ENCODE measurements at places on chromosomes 4 and X. TPM values are rescaled to one million over a fixed set of nuclear protein-coding genes. Genes with fewer than 3 reads are reported as not detected.

Gene PQBP1
- 102 TPM for total RNA-seq

Gene ASB5
- total RNA-seq = 0.03 TPM

Gene VCX
- not detected for total RNA-seq

Gene SPIN2A
- total RNA-seq = 0.12 TPM

Gene ZAR1
- total RNA-seq = 0.08 TPM

Gene RASSF6
- 0.66 TPM for total RNA-seq

Gene MTTP
- not detected for total RNA-seq

Gene SLC38A5
- 0.16 TPM for total RNA-seq

Gene C1QTNF7
- not detected for total RNA-seq

Gene FAM184B
- 0.01 TPM for total RNA-seq

Gene SPANXC
- total RNA-seq = not detected

Gene CXorf65
- not detected for total RNA-seq

Gene CFAP97
- 11.6 TPM for total RNA-seq

Gene SMPX
- 0.08 TPM for total RNA-seq

Gene GABRQ
- total RNA-seq = 0.15 TPM

Gene UCP1
- total RNA-seq = 0.14 TPM

Gene TAF7L
- total RNA-seq = 0.08 TPM

Gene BCORL1
- total RNA-seq = 7.4 TPM

Gene ODAPH
- not detected for total RNA-seq

Gene CT45A2
- total RNA-seq = not detected

Gene LARP7
- total RNA-seq = 24.0 TPM

Gene MTCP1
- total RNA-seq = 16.0 TPM

Gene GRIA3
- total RNA-seq = not detected

Gene TEX13D
- not detected for total RNA-seq

Gene PDE6B
- total RNA-seq = not detected

Gene POU3F4
- total RNA-seq = not detected

Gene ZNF718
- 0.40 TPM for total RNA-seq

Gene ELOVL6
- total RNA-seq = 22.1 TPM

Gene ATOH1
- not detected for total RNA-seq

Gene BMP2K
- total RNA-seq = 12.1 TPM

Gene ANOS1
- 0.04 TPM for total RNA-seq

Gene IL1RAPL2
- total RNA-seq = not detected

Gene PPP2R2C
- total RNA-seq = 37.4 TPM

Gene TMPRSS11B
- not detected for total RNA-seq

Gene PRRG3
- total RNA-seq = not detected

Gene MTNR1A
- total RNA-seq = 0.50 TPM

Gene MAGED4B
- 10.2 TPM for total RNA-seq

Gene PLAC1
- 0.59 TPM for total RNA-seq

Gene RPA4
- 0.24 TPM for total RNA-seq

Gene SUPT20HL1
- not detected for total RNA-seq

Gene CSAG2
- total RNA-seq = not detected

Gene PITX2
- 0.63 TPM for total RNA-seq

Gene CFP
- 0.53 TPM for total RNA-seq

Gene NMU
- total RNA-seq = 0.75 TPM

Gene CT45A9
- total RNA-seq = not detected

Gene SPANXN3
- not detected for total RNA-seq

Gene CABS1
- not detected for total RNA-seq

Gene ZIC3
- total RNA-seq = not detected

Gene SPANXN2
- total RNA-seq = not detected

Gene EDA
- 0.83 TPM for total RNA-seq

Gene EDA2R
- 10.3 TPM for total RNA-seq

Gene MAGEA6
- 13.1 TPM for total RNA-seq

Data from A549 treated with AZD2906 at 1 μM for 4 hours (cell line).